Activated CD4-positive, alpha-beta T cell treated with anti-CD3 and anti-CD28 coated beads for 48 hours (primary cell): ENCODE measurements at places on chromosomes 3 and 15.

DNA sequence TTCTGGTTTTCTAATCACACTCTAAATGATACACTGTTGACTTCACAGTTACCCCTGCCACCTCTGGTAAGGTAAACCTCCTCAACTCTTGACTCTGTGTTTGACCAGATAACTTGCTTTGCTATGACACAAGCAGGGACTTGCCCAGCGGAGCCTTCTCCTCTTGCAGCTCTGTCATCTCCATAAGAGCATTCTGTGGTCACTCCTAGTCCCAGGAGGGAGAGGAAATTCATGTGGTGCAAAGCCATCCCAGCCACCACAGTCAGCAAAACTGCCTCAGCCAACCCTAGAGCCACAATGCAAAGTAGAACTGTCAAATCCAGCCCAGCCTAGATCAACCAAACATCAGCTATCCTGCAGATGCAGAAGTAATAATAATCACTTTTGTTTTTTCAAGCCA is 144.7 kb upstream of the GADL1 start:
- DNase-seq, result no peak

GRCh38 chr3:59798372-59799086 is 748.7 kb upstream of the CFAP20DC start:
- no peak for DNase-seq

- peak; percentile 37 for DNase-seq
Observed at GRCh38 chr3:12479919-12480427, 4.3 kb upstream of the TSEN2 start.

DNA sequence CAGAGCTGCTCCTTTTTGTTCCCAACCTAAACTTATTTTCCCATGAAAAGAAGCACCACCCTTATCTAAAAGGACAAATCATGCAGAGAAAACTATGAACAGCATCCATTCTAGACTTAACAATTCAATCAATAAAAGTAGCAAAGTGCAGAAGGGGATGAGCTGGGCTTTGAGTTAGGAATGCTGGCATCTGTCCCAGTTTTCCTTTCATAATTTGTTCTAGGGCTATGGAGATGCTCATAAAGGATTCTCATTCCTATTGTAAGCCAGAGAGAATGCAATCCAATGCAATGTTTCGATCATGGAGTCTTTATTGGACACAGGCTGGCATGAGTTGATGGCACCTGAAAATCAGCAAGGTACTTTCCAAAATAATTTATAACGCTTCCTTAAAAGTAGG is 330.6 kb downstream of the VPS13C start:
- DNase-seq, result no peak

DNA sequence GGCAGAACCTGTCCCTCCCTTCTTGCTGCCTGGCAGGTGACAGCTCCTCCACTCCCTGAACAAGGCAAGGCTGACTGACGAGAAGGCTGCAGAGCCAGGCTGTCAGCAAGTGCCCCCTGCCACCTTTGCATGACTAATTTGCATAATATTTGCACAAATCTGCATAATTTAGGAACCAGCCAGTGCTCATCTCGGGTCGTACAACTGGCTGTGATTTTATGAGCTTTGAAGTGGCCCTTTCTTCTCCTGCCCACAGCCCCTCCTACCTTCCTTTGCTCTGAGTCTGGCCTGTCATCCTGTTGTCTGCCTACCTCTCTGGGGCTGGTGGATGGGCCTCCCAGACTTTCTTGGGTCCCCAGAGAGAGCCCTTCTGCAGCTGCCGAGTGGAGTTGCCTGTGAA is 58.9 kb downstream of the LINGO1 start:
- no peak for DNase-seq

DNA sequence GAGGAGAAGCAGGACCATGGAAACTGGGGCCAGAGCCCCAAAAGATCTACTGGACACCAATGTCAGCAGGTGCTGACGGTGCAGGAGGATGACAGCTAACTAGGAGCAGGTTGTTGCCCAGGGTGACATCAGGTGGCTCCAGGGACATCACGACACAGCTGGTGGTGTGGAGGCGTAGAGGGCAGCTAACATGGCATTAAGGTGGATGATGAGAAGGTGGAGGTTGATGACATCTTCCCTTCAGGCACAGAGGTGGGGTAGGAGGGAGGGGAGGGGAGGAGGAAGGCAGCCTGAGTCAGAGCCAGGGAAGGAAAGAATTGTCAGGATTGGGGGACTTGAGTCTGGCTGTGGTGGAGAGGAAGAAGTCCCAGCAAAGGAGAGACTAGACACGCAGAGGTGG is 1.5 kb upstream of the EPHB1 start:
- no peak for DNase-seq

DNA sequence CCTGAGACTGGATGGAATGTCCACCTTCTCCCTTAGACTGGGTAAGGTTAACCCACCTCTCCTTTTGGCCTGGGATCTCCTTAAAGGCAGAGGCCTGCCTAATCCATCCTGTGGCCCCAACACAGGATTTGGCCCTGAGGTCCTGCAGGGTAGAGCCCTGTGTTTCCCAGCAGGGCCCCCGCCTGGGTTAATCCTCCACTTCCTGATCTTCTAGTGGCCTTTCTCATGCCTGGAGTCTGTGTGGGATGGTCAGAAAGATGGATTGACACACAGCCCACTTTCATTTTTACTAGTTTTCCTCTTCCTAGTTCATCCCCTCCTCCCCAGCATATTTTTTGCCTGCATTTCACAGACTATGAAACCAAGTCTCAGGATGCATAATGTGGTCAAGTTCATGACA is 48.9 kb upstream of the SLC6A6 start:
- no peak for DNase-seq

DNA sequence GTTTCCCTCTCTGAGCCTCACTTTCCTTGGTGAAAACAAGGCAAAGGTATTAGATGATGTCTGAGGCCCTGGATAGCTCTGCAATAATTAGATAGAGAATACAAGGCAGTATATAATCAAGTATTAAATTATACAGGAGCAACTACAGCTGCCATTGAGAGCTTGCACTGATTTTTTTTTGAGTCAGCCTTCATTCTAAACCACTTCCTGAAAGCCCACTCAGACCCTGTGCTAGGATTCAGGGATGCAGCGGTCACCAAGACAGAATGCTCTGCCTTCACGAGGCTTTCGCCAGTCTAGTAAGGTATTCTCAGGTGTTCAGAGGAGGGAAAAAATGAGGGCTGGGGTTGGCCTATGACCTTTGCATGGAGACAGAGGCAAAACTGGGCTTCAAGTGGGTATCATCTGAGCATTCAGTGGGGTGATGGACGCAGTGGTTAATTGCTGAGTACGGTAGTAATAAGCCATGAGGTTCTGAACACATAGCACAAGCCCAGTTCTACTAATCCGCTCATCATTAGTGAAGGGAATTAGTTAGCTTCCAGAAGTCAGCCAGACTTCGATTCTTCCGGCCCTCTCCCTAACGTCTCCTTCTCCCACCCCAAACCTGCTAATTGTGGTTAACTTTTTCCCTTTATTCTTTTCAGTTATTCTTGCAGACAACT is 3.6 kb downstream of the VGLL4 start:
- no peak for DNase-seq

DNA sequence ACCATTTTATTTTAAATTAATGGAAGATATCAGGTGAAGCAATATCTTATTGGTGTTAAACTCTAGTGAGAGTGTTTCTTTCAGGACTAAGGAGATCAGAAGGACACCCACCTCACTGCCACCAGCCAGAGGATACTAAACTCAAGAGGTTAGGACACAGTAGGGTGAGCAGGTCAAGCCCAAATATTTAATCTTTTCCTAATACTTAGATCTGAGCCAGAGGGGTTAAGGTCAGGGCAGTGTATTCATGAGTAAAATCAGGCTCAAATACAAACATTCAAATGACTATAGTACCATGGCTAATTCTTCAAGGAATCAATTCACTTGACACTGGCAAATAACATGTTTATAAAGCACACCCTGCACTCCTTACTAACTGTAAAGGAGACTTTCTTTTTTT is 65.0 kb upstream of the IP6K2 start:
- no peak for DNase-seq

- DNase-seq, result no peak
Observed at GRCh38 chr3:52269776-52270175, 8.7 kb downstream of the WDR82 start.

GRCh38 chr15:67100801-67101581 is 35.6 kb downstream of the SMAD3 start:
- peak; percentile 85 for DNase-seq

- peak; percentile 58 for DNase-seq
Observed at GRCh38 chr3:113287803-113288648, 76.7 kb downstream of the BOC start.

GRCh38 chr15:68706931-68707330 is 113.8 kb downstream of the ANP32A start:
- no peak for DNase-seq

GRCh38 chr3:12399226-12399625 is 85.1 kb upstream of the TSEN2 start:
- DNase-seq, result no peak

DNA sequence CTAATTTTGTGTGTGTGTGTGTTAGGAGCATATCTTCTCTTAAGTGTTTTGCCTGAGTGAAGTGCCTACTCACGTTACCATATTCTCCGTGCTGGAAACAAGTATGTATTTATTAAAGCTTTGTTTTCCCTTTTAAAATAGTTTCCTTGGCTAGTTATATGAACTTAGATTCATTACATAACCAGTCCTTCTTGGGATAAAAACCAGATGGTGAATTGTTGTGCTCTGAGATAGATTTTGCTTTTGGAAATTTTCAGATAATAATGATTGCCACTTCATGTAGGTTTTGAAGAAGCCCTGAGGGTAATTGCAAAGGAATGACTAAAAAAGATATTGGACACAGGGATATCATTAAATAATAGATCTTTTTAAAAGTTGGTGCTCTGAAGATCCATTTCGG is 390.2 kb upstream of the SGO1 start:
- DNase-seq, result no peak

GRCh38 chr15:59155431-59155830 is 50.5 kb downstream of the CCNB2 start:
- no peak for DNase-seq

DNA sequence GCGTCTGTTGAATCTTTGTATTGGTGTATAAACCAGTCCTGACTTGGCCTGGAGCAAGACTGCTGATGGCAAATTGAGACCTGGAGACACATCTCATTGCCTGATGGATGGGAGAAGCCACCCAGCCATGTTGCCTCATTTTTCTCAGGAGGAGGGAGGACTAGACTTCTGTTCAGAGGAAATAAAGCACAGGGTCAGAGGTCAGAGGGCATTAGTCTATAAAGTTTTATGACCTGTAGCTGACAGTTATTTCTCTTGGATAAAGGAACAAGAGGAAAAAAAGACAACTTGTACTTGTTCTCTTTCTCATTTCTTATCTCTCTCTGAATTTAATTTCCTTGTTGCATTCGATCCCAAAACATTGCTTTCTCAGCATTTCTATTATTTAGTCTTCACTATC is 775.9 kb downstream of the SQOR start:
- no peak for DNase-seq

DNA sequence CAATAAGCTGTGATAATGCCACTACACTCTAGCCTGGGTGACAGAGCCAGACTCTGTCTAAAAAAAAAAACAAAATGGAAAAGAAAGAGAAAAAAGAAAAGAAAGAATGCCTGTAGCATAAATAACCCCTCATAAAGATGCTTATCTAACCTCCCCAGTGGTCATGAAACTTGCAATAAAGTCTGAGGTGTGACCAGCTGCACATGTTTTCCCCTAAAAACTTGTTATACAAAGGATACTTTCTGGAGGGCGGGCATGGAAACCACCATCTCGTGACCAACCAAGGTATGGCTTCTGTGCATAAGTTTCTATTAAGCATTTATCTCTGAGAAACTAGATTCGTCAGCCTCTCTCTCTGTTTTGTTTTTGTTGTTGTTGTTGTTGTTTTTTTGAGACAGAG is 21.8 kb downstream of the CCDC32 start:
- no peak for DNase-seq

- DNase-seq, result no peak
Observed at GRCh38 chr3:197425485-197426120, 127.2 kb upstream of the DLG1 start.

DNA sequence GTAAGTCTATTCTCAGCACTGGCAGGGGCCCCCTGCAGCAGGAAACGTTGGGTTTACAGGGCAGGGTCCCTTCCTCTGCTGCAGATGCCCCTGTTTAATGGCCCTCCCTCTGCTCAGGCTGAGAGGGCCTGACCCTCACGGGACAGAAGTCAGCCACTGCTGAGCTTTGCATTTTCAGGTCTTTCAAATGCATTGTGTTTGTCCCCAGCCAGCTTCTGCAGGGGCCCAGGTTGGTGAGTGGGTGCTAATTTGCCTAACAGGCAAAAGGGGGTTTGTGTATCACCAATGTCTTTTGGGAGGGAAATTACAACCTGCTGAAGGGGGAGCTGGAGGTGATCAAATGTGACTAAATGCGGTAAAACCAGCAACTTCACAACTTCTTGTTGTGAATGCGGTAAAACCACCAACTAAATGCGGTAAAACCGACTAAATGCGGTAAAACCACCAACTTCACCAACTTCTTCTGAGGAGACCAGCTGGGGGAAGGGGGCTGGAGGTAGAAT is 44.8 kb upstream of the UBE2E1 start:
- DNase-seq, result no peak

DNA sequence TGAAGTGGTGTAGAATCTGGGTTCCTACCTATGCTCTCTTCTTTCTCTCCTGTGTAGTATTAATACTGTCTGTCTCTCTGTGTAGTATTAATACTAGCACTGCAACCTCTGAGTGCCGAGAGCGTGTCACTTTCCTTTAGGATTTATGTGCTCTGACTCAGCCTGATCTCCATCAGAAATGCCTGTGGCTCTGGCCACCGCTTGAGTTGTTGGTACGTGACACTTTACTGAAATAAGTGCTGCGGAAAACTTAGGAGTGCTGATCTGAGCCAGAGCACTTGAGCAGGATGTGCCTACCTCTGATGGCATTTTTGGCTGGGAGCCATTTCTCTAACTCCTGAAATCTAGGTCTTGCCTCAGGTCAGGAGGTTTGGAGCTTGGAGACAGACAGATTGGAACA is 807.4 kb downstream of the SQOR start:
- DNase-seq, result no peak

DNA sequence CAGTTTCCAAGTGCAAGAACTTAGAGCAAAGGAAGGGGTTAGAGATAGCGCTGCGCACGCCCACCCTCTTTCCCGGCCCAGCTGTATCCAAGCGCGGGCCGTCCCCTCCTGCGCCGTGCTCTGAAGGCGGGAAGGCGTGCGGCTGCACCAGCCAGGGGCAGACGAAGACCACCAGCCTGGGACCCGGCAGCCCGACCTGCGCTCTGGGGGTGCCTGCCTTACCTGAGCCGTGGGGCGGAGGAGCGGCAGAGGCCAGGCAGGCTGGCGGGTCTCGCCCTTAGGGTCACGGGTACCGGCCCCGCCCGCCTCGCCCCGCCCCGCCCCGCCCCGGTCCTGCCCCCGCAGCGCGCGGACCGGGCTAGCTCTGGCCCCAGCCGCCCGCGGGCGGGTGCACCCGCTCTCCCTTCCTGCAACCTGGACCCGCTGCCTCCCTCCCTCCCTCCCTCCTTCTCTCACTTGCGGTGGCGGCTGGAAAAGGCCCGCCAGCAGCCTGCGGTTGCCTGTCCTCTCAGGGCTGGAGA is at the start of gene WDR72:
Gene WDR72 (minus strand): TSS at position 253 of the 521 bp plus-strand sequence. CDS start 26,514 bp downstream, outside the sequence.
- DNase-seq, result no peak
